ENCODE measurements at places on chromosomes 2 and 18.

- DNase-seq, result no peak
These were observed 860.0 kb downstream of the CPS1 start for GRCh38 chr2:211416373-211416772.

- DNase-seq, result no peak
These were observed 15.0 kb upstream of the RAB27B start for GRCh38 chr18:54813305-54813704.

DNA sequence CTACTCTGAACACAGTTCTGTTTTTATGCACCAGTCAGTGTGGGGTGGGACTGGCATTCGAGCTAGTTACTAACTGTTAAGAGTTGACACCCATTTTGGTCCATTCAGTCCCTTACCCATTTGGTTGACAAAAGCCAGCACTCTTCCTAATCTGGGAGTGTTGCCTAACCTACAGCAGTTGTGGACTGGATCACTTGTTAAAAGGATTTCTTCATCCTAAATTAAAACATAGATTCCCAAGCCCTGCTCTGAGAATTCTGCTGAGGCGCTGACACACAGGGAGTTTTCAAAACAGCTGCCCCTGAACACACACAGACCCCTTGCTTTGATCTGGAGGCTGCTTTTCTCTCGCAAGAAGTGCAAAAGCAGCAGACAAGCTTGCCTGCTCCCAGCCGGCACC lies 6.4 kb downstream of the TIMM21 start:
- DNase-seq, result no peak

GRCh38 chr18:48104705-48105104 lies 174.2 kb upstream of the SMAD2 start:
- no peak for DNase-seq

GRCh38 chr18:36769172-36769571 lies 59.6 kb downstream of the TPGS2 start:
- DNase-seq, result no peak

DNA sequence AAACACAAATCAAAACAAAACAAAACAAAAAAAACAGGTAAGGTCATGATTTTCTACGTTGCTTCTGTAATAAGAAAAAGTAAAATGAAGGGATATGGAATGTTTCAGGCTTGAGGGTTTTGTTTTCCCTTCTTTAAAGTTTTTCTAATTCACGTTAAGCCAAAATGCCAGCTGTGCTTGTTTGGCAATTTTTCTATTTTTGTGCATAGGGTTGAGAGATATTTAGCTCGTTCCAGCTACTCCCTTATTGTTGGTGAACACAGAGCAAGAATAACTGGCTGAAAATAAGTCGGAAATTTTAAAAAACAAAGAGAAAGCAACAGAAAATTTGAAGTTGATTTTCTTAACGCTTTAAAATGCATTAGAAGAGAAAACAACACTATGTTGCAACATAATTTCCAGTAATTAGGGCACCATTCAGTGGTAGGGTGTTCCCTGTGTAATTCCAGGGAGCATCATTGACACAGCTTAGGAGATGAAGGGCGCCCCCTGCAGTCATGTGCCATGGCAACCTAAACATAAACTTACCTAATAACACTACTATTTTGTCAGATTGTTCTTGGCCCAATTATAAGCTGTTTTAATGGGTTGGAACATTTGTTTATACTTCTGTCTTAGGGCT lies 99.5 kb downstream of the DTNA start:
- no peak for DNase-seq

DNA sequence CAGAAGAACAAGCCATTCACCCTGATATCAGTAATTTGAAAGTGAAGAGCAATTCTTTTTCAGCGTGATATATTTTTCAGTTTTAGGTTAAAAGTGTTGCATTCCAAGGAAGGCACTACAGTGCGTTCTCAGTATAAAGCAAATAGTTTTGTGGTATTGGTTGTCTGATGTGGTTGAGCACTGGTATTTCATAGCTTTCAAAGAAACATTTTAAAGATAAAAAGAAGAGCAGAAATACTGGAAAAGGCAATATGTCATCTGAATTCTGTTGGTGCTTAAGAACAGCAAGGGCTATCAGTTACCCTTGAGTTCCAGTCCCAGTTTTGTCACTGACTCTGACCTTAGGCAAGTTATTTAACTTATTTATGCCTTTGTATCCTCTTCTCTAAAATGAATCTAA lies 191.6 kb downstream of the BABAM2 start:
- DNase-seq, result no peak

- no peak for DNase-seq
These were observed 528.2 kb upstream of the FANCL start for GRCh38 chr2:58769111-58769863.

DNA sequence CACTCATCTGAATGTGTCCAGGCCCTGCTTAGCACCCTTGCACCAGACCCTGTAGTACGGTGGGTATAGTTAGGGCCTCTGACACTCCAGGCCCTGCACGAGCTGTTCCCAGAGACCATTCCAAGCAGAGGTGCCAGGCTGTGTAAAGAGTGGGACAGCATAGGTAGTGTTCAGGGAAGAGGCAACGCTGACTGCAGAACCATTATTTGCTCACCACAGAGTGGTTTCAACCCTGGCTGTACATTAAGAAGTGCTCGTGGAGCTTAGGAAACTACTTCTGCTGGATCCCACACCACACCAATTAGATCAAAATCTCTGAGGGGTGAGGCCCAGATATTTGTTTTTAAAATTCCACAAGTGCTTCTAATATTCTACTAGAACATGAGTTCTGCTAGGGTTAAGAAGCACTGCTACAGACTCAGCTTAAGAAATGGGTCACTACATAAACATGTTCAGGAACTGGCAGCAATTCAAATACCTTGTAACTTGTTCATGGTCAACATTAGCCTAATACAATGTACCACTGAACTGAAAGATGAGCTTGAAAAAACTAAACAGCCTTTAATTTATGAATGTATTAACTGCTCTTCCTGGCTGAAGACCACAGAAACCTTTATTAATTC lies 183.0 kb downstream of the MYO5B start:
- DNase-seq, result no peak

GRCh38 chr18:49616618-49617328 lies 54.9 kb downstream of the LIPG start:
- DNase-seq, result no peak

- DNase-seq, result no peak
These were observed 142.0 kb downstream of the RTP5 start for GRCh38 chr2:242011516-242011915.

DNA sequence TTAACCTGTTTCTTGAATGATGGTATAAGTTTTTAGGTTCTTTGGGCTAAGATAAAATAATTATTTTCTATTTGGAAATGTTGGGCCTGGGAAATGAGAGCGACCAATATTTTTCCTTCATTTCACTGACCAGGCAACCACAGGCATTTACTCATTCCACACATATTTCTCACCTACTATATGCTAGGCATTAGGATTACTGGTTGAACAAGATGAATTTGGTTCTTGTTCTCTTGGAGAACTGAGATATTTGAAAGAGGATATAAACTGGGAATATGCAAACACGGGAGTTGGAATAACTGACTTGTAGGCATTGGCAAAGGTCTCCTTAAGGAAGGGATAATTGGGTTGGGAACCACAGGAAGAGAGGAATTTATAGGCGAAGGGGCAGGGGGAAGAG lies 3.9 kb upstream of the MYL1 start:
- DNase-seq, result no peak

DNA sequence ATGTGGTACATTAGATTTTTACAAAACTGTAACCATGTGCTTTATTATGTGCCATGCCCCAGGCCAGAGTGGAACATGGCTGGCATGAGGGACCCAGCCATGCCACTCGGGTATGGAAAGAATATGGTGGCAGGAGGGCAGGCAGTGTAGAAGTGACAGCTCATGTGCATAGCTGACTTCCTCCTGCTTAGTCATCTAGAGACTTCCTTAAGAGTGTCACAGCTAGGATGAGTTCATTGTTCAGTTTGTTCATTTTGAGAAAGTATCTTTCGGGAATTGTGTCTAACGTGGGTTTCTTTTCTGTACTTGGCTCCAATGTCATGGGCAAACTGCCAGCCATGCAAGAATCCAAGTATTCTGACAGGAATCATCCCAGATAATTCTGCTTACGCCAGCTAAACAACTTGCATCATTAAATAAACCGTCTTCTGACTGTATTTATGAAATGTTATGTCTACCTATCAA lies 94.3 kb upstream of the ITGB6 start:
- DNase-seq, result no peak

GRCh38 chr2:36357847-36358659 lies 2.5 kb downstream of the CRIM1 start:
- DNase-seq, result no peak

GRCh38 chr18:28149810-28150420 lies 27.0 kb downstream of the CDH2 start:
- no peak for DNase-seq

DNA sequence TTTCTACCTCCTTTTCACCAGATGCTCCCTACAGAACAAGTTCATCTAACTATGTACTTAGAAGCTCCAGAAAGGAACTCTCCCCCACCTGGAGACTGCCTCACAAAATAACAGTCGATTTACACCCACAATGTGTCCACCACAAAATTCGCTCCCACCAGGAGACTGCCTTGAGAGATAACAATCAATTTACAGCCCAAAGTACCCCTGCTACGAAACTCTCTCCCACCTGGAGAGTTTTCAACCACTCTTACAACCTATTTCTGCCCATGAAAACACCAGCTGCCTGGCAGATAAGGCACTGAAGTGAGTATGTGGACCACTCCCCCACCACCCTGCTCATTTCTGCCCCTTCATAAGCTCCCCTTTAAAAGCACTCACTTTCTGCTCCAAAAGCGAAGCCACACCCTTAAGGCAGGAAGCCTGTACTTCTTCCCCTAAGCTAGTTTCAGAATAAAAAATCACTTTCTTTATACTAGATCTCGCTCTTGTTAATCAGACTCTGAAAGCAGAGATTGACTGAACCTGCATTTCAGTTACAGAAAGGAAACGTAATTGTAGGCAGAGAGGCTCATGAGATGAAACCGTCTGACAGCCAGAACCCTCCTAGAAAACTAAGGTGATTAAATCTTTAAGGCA lies 94.4 kb upstream of the RBBP8 start:
- no peak for DNase-seq

DNA sequence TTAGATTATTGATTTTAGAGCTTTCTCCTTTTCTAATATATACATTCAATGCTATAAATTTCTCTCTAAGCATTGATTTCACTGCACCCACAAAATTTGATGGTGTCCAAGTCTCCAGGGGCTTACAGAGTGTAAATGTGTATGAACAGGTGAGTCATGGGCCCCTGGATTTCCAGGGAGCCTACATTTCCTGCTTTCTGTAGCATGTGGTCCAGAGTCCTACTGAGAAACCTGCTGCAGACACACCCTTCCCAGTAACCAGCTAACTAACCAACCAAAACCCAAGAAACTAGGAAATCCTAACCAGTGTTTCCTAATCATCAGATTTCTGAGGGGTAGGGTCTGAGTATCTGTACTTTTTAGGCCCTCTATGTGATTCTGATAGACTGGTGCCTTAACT lies 39.5 kb upstream of the TANC1 start:
- no peak for DNase-seq

- no peak for DNase-seq
These were observed 179.3 kb downstream of the TMEM18 start for GRCh38 chr2:497770-498492.

DNA sequence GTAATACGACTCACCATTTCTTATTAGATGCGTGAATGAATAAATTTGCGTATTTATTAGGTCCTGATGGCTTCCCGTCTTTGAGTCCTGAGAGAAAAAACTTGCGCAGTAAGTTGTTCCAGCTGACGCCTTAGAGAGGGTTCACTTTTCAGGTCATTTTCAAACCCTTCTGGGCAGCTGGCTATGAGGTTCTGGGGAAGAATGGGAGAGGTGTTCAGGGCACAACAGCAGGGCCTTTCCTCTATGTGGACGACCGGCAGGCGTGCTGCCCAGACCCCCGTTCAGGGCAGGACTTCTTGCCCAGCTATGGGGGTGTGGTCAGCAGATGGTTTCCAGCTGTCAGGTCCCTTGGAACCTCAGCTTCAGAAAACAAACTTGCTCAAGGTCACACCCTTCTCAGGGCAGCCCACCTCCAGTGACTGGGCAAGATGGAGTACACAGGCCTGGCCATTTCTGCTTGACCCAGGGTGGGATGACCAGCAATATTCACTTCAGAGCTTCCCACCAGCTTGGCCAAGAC lies 61.1 kb upstream of the TNP1 start:
- no peak for DNase-seq

GRCh38 chr2:120318626-120319025 lies 27.3 kb upstream of the INHBB start:
- no peak for DNase-seq

DNA sequence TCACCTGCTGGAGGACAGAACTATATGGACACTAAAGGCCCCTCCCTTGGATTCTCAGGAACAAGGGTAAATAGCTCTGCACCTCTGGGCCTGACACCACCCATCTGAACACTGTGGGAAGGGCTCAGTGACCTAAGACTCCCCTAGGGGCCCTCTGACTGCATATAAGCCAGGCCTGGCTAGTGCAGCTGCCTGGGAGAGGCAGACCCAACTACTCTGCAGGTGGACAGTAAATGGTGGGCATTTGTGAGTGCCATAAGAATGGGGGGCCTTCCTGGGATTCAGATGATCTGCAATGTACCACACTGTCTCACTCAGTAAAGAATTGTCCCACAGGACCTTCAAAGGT lies 11.2 kb upstream of the WIPF1 start:
- DNase-seq, result no peak

DNA sequence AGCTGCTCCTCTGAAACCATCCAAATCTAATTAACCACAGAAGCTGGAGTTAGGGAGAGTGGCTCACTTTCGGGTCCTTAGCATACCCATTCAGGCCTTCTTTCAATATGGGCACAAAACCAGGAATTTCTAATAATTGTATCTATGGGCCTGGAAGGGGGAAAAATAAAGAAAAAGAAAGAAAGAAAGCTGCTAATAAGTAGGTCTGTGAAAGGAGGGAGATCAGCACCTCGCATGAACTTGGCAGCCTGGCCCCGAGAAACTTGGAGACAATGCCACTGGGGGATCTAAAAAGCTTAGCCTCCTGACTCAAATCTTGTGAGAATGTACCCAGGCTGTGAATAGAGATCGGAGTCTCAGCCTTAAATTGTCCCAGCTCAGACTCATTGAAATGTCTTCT lies 252.1 kb upstream of the SLC14A2 start:
- DNase-seq, result no peak
